ENCODE measurements at places on chromosomes 1 and 21.

DNA sequence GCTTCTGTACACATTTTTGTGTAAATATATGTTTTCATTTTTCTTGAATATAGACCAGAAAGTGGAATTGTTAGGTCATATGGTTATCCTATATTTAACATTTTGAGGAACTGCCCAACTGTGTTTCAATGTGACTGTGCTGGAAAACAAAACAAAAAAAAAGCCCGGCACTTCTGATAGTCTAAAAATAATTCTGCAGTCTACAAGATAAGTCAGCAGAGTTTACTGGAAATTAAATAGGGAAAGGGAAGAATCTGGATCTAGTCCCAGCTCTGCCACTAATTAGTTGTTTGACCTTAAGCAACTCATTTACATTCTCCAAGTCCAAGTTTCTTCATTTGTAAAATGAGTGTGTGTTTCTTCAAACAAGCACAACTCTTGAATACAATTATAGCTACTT is 869.1 kb upstream of the B3GALT2 start:
- no peak for DNase-seq

- DNase-seq: no peak
Measured at GRCh38 chr1:220511179-220511578, 16.8 kb upstream of the MARK1 start.

DNA sequence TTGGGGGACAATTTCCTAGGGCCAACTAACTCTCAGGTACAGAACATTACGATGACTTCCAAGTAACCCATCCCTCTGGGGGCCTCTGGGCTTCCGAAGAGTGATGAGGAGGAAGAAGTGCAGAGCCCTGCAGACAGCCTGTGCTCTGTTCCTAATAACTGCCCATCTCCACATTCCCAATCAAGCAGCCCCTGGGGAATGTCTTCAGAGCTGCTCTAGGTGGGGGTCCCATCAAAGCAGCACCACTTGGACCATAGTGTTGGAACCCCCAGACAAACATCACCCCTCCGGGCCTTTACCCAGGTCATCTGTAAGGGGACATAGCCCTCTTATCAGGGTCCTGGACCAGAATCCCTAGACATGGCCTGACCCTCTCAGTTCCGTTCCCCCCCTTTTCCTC is 357.3 kb downstream of the NPHP4 start:
- no peak for DNase-seq

GRCh38 chr1:119308130-119308700 is 60.4 kb upstream of the HAO2 start:
- DNase-seq: no peak

- DNase-seq: no peak
Measured at GRCh38 chr1:240743705-240744104, 131.8 kb upstream of the GREM2 start.

DNA sequence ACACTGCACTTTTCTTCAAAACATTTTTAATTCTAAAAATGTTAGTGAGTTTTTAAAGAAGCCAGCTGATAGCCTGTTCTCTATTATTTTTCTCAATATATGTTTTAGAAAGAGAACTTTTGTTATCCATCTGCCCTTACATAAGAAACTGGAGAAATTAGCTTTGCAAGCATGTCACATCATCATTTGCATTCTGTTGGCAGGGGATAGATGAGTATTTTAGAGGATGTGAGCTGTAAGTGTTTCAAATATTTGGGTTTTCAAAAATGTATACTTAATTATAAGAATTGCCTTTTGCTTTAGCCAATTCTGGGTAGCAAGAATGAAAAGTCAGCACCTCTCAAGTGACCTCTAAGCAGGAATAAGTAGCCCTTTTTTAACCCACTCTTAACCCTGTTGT is 7.4 kb downstream of the NFIA start:
- no peak for DNase-seq

DNA sequence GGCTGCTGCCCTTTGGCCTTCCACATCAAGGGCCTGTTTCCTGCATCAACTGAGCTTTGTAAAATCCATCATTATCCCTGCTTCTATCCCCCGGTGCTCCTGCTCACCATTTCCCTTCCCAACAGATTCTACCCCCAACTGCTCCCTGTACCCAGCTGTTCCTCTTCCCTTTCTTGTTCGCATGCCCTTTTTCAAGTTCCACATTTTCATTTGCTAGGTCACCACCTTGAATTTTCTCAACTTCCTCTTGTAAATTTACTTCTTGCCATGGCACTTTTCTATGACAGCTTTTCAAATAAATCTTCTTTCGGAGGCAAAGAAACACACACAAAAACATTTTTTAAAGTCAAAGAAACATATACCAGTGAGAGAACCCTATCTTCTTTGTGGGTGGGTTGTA is 330.5 kb upstream of the ADGRL2 start:
- DNase-seq: no peak

DNA sequence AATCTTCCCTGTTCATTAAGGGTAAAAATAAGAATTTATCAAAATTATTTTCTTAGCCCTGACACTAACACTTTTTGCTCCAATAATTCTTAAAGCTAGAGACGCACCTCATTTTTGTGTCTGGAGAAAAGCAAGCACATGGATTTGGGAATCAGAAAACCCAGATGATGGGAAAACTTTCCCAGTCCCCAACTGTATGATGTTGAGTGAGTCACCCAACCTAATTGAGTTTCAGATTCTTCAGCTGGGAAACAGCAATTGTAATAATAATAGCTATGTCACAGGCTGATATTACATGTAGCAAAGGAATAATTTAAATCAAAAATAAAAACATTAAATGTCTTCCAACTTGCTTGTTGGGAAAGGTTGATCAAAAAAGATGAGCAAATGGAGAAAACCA is 159.0 kb downstream of the MIS18A start:
- DNase-seq: no peak

DNA sequence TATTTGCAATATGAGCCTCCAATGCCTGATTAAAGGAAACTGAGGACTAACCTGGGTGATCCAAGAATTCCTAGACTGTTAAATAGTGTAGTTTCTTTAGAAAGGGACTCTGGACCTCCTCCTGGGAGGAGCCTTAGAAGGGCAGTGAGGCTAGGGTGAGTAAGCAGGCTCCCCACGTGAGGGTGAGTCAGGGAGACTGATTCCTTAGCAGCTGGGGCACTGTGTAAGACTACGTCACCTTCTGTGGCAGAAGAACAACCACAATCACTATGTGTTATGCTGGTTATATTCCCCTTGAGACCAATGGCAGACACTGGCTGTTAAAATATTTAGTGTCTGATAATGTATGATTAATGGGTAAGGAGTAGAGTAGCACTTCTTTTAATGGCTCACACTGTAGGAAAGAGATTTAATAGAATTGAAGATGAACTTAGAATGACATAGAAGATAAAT is 53.3 kb upstream of the SYT14 start:
- DNase-seq: no peak

DNA sequence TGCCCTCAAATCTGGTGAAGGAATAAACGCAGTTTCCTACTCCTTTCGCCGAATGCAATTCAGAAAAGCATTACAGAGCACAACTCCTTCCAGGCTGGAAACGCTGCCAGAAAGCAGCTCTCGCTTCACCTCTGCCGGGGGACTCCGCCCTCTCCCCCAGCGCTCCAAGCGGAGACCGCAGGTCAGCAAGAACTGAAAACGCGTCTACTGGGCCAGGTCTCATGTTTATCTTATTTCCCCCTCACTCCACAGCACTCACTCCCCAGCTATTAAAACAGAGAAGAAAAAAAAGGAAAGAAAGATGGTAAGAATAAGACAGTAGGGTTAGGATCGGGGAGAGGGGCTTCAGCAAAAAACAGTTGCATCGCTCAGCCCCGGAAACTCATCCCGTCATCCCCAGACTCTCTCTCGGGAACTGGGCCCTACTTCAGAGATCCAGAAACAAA is 833 bp upstream of the RCOR3 start:
- peak; percentile 63 for DNase-seq

GRCh38 chr21:25462517-25462971 is 144.7 kb downstream of the MRPL39 start:
- no peak for DNase-seq

GRCh38 chr21:45498646-45499000 is 43.6 kb downstream of the SLC19A1 start:
- DNase-seq: no peak

DNA sequence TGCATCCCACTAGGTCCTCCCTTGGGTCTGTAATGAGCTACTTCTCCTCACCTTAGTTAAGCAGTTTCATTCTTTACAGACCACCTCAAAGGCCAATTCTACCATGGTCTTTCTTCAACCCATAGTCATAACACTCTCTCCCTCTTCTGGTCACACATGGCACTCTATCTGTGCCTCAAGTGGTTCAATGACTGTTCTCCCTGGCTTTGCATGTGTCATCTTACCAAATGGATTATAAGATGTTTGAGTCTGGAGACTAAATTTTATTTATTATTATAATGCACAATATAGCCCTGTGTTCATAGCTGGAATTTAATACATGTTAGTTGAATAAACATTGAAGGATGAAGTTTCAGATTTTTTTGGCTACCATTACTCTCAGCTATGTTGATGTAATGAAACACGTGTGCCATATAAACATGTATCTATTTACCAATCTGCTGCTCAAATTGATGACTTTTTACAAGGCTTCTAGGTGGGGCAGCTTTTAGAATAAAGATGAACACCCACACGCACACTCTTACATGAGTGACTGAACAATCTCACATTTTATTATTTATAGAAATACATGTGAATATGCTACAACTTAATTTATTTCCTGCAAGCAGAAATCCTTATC is 102.1 kb downstream of the RUNX1 start:
- DNase-seq: no peak

DNA sequence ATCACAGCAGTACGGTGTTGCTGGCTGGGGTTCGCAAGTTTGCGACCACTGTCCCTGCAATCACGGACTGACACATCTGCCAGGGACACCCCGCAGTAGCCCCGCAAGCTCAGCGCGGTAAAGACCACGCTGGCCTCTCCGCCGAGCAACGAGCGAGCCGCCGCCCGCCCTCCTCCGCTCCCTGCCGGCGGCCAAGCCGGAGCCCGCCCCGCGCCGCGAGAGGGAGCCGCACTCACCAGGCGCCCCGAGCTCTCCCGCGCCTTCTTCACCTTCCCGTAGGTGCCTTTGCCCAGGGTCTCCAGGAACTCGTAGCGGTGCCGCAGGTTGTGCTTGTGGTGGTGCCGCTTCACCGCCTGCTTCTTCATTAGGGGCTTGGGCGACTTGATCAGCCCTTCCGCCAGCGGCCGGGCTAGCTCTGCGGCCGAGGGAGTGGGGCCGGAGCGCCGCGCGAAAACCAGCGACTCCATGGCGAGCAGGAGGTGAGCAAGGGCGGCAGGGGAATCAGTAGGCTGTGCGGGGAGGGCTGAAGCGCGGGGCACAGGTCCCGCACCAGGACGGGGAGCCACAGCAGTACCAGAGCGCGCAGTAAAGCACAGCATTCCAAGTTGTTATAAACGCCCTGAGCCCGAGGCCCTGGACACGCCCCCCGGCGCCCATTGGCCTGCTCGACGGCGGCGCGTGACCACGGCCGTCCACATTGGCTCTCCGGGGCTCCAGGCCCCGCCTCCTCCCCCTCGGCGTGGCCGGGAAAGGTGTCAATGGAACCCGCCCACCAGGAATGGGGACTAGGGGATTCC is at the start of gene NUAK2:
Gene NUAK2 (minus strand): TSS at position 584 of the 797 bp plus-strand sequence. CDS start 117 bp downstream, at position 467.
- peak; percentile 93 for DNase-seq

GRCh38 chr1:45864167-45865106 is 61.0 kb downstream of the MAST2 start:
- DNase-seq: no peak

- no peak for DNase-seq
Measured at GRCh38 chr1:54557671-54558355, 9.8 kb downstream of the ACOT11 start.

- DNase-seq: no peak
Measured at GRCh38 chr1:196481616-196482015, 126.6 kb downstream of the KCNT2 start.

DNA sequence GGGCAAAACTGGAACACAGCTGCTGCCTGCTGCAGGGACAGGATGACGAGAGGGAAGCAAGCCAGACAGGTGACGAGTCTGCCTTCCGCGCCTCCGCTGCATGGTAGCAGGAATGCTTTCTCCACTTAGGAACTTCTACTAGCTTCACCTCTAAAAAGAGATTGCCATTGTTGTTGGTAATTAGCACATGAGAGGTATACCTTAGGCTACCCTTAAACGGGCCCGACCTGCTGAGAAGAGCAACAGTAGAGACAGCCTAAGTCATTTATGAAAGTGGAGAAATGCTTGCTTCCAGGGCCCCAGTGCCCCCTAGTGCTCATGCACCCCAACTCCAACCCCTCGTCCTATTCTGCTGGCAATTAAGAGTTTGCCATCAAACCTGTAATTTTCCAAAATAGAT is 96.9 kb upstream of the AKT3 start:
- no peak for DNase-seq

GRCh38 chr1:59360170-59360569 is 63.3 kb downstream of the FGGY start:
- no peak for DNase-seq

DNA sequence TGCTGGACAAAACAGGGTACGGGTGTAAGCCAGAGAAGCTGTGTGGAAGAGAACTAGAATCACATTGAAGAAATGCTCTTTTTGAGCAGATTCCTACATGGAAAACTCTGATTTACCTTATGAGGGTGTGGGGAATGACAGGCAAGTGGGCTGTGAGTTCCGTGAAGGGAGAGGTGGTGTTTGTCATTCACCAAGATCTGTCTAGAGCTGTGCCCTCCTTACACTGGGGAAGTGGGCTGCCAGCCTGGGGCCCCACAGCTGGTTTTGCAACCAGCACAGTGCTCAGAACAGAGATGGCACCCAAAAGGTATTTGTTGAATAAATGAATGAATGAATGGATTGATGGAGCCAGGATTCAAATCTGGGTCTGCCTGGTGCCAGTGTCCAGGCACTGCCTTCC is 10.4 kb downstream of the RCAN1 start:
- DNase-seq: no peak

DNA sequence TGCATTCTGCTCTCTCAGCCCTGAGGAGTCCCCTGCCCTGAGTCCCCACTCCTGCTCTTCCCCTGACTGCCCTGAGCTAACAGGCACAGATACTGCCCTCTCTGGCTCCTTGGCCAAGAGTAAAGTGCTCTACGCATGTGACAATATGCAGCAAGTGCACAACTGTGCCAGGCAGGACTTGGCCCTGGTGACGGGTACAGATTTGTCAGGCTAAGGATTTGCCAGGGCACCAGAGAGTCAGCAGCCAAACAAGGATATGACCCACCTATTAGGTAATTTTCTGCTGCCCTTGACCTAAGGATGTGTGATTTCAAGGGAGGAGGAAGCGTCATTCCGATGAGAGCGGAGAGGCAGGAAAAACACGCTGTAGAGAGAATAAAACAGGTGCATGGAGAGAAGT is 339.0 kb downstream of the PTPRU start:
- DNase-seq: no peak

- DNase-seq: no peak
Measured at GRCh38 chr1:176341656-176342055, 121.3 kb upstream of the PAPPA2 start.

DNA sequence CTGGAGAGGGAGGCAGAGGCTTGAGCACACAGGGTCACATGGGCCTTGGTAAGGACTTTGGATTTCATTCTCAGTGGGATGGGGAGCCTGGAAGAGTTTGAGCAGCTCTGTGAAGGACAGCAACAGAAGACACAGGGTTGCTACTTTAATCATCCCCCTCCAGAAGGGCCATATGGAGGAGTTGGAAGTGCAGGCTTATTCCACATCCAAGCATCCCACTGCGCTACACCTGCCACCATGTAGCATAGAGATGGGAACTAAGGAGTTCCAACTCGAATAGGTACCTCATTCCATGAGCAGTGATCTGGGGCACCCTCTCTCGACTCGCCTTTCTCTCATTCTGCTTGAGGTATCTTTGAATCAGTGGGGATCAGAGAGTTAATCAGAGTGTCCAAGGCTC is 54.0 kb upstream of the CTTNBP2NL start:
- no peak for DNase-seq

- DNase-seq: no peak
Measured at GRCh38 chr1:176531921-176532897, 69.2 kb downstream of the PAPPA2 start.

- DNase-seq: peak; percentile 55
Measured at GRCh38 chr1:244050835-244051444, at the start of gene ZBTB18. ZBTB18 (plus strand) TSS chr1:244051283; CDS start chr1:244051432, 149 bp downstream.

Data from NCI-H510A (cell line).